ENCODE measurements at places on chromosomes 3 and 15. TPM values are rescaled to one million over a fixed set of nuclear protein-coding genes. Genes with fewer than 3 reads are reported as not detected.

ZNF860 gene
- total RNA-seq, result 0.37 TPM

GRCh38 chr3:60737633-60738399 lies 513.4 kb downstream of the FHIT start:
- no peak for DNase-seq

DNA sequence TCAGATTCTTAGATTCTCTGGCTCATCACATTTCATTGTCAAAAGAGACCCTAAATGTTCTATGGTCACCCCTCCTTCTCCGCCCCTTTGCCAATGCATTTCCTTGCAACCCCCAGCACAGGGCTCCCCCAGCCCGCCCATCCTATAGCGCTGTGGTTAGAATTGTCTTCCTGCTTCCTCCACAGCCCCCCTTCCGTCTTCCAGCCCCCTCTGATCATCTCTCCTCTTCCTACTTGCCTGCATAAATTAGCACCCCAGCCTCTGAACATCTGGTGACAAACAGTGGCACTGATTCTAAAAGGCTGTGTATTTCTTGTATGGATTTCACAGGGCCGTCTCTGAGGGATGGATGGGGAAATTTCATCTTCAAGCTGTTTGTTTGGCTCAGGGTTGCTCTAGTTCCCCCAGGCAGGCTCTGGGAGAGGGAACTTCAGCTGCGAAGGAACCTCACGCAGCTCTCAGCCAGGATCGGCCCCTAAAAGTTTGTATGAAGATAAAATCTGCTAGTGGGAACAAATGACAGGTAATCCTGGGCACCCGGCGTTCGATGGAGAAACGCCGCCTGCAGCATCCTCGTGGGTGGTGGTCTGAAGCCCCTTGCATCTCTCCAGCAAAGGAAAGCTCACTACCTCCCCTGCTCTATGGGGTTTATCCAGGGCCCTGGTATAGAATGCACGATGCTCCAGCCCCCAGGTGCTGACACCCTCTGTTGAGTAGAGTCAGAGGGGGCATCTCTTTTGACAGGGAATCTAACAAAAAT lies 83.0 kb downstream of the WNT7A start:
- no peak for DNase-seq

DNA sequence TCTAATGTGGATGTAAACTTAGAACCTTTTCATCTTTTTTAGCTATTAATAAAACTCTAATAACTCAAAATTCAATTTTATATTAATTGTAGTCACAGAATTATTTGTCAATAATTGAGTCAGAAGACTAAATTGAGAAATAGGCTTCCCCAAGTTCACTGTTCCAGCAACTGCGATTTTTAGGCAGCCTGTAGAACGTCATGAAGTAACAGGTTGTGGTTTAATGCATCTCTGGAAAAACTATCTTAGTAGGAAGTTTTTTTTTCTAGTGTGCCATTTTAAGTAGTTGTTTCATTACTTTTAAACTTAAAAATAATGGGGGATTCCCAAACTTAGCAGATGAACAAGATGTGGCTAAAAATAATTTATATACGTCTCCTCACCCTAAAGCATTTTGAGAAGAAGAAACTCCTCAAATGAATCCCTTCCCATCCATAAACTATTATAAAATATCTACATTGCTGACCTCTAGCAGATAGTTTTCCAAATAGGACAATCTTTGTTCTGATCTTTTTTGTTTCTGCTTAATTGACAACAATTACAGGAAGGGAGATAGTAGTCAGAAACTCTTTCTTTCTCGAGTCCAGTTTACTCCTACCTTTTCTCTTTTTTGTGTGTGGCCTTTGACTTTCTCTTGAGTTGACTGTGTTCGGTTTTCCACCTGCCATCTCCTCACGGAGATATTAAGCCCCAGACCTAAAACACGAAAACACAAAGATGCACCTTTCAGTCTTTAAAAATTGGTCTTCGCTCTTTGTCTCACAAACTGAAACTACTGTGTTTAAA lies 43.1 kb downstream of the LRCH3 start:
- no peak for DNase-seq

NEK4 gene
- total RNA-seq, result 18.9 TPM

- DNase-seq, result no peak
Measured at GRCh38 chr3:193944518-193944884, 191.4 kb upstream of the HES1 start.

DNA sequence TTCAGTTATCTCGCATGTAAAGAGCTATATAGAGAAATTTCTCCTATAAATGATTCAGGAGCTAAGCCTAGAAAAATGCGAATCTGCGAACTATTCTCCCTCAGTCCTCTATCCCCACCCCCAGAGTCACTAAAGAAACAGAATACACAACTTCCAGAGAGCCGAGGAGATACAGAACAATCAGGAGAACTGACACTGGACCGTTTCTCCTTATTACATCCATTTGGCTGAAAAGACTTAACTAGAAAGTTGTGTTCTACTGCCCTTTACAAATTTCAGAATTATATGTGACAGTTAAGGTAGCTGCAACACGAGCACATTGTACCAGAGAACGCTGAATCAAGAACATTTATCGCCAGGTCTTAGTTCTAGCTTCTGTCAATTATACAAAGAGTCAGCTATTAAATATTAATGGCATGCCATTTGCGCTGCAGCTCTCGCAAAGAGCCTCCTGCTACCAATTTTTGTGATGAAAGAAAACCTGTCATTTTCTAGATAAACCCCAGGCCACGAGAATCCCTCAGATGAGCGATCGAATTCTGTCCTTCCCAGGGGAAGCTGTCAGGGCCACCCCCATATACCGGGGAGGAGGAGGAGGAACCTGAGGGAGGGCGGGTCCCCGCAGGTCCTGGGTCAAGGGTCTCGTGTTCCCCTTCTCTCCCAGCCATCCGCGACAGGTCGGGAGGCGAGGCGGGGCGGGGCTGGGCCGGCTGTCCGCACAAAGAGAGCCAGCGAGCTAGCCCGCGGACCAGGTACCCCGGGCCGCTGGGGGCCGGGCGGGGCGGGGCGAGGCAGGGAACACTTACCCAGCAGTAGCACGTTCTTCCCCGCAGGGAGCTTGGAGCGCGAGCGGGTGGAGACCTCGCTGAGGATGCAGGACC lies 878 bp downstream of the DYNC1LI1 start:
- DNase-seq, result no peak

GRCh38 chr15:28123408-28124023 lies 24.4 kb upstream of the OCA2 start:
- no peak for DNase-seq

- DNase-seq, result no peak
Measured at GRCh38 chr3:108408883-108409799, 101.3 kb downstream of the MYH15 start.

GRCh38 chr3:74590620-74591262 lies 23.7 kb downstream of the CNTN3 start:
- no peak for DNase-seq

GRCh38 chr3:15318661-15319060 lies 13.7 kb downstream of the SH3BP5 start:
- DNase-seq, result no peak

DNA sequence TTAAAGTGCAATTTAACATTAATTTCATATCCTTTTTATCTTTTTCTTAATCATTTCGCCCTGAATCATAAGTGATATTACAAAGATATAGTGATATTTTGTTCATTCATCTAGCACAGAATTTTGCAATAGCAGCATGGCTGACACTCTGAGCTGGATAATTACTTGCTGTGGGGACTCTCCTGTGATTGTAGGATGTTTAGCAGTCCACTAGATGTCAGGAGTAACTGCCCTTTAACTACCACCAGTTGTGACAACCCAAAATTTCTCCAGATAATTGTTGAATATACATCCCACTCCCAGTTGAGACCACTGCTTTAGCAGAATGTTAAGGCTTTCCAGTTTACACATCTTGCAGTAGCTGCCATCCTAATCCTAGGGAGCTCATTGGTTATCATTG lies 196.8 kb upstream of the MBNL1 start:
- no peak for DNase-seq
